ENCODE measurements at places on chromosomes 2 and 18.
A peak's percentile ranks its signal among the peaks of the same experiment; 100 is the strongest.

DNA sequence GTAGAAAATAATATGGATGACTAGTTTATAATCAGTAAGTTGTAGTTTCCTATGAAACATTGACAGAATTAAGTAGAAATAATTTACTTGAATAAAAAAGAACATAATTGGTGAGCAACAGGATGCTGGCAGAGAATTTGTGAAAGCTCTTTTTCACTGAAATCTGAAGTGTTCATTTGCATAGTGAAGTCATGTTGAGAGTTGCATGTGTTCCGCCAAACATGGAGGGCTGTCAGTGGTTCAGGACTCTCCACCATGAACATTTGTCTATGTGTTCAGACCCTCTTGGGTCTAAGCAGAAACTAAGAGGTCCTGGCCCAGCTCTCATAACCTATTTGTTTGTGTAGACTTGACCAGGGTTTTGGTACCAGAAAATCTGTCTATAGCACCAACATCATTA lies 182.5 kb upstream of the LINC00305 start:
- no peak for DNase-seq

DNA sequence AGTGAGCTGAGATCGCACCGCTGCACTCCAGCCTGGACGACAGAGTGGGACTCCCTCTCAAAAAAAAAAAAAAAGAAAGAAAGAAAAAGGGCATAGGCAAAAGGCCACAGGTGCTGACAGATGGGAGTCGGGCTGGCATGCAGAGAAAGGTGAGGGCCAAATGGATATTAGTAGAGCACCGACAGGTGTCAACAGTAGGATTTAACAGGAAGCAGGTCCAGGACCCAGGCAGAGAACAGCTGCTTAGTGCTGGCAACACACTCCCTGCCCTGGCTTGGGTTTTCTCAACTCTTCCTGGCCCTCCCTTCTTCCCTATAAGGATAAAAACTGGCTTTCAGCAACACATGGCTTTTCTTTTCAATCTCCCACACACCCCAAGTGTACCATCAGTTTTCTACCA lies 84.9 kb downstream of the MRO start:
- DNase-seq, result no peak

- no peak for DNase-seq
These were observed 67.7 kb upstream of the ITGA4 start for GRCh38 chr2:181389524-181389923.

DNA sequence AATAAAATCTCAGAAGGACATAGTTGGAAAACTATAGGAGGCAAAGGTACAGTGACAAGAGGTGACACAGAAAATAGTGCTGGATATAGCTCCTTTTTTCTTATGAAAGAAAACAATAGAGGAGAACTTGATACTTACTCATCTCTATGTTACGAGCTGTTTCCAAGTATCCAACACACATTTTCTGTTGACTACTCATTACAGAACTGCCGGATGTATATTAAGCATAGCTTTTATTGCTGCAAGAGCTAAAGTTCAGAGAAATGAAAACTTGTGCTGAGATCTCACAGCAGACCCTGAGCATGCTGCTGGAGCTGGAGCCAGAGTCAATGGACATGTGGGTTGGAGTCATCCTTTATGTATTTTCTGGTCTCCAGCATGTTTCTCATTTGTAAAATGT lies 210.0 kb upstream of the NT5C1B start:
- no peak for DNase-seq

DNA sequence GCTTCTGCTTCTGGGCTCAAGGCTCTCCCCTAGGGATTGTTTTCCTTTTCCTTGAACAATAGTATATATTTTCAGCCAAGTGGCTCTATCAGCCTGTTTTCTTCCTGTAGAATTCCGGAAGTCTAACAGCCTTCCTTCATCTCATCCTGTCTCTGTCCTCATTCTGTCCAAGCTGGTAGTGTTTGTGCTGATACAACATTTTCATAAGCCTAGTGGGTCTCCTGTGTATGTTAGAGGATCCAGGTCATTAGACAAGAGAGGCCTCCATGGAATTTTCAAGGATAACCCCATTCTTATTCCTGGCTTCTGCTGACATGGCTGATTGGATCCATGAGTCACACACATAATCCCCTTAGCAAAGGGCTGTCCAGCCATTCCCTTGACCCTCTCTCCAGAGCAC lies 467.6 kb downstream of the PTPRM start:
- DNase-seq, result no peak

DNA sequence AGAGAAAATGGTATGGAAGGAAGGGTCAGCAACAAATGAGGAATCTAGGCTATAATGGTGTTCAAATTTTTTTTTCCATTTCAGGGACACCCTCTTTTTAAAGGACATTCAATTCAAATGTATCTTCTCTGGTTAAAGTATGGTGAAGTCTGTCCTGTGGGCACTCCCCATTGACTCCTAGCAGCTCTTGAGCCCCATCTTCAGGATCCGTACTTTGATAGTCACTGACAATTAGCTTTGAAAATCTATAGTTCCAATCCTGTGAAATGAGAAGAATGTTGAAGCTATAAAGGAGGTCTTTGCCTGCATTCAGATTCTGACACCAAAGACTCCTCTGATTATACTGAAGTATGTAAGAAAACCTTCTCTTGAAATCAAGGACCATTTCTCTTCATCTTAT lies 43.3 kb downstream of the KCNH7 start:
- no peak for DNase-seq

- DNase-seq, result no peak
These were observed 144.3 kb upstream of the BOD1L2 start for GRCh38 chr18:57002627-57003026.

DNA sequence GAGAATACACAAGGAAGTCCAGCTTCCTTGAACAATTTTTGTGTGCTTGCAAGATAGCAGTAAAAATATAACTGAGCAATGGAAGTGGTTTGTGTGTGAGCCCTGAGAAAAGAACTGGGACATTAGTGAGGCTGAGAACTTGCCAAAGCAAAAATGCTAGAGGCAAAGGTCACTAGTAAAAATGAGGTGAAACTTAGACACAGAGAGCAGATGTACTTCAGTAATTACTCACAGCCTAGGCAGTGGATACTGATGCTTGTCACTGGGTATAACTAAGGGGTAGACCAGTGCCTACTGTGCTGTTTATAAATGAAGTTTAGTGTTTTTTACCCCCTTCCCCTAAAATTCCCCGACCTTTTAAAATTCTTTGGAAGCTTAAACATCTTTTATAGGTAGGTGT lies 450.1 kb downstream of the LPIN1 start:
- DNase-seq, result no peak

- peak; percentile 21 for DNase-seq
These were observed 48.0 kb downstream of the SERPINB8 start for GRCh38 chr18:64017870-64018269.

DNA sequence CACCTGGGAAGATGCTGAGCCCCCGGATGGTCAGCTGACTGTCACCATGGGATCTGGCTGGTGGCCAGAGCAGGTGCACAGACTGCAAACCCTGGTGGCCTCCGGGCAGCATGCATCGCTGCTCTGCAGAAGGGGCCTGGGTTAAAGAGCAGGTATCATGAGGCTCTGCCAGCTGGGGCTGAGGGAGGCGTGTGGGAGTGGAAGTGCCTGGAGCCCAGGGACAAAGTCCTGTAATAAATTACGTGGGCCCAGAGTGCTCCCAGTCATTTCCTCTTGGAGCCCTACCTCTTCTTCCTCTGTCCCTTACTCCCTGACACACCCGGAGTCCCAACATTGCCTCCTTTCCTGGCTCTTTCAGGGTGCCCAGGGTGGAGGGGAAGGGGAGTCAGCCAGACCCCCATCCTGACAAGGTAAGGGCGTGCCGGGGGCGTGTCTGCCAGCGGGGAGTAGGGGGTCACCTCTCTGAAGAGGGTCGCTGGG lies at the start of gene MYO7B:
Gene MYO7B (plus strand): TSS at position 262 of the 480 bp plus-strand sequence. CDS start 24,040 bp downstream, outside the sequence.
- no peak for DNase-seq

GRCh38 chr18:24685254-24685959 lies 225.0 kb downstream of the HRH4 start:
- DNase-seq, result no peak

DNA sequence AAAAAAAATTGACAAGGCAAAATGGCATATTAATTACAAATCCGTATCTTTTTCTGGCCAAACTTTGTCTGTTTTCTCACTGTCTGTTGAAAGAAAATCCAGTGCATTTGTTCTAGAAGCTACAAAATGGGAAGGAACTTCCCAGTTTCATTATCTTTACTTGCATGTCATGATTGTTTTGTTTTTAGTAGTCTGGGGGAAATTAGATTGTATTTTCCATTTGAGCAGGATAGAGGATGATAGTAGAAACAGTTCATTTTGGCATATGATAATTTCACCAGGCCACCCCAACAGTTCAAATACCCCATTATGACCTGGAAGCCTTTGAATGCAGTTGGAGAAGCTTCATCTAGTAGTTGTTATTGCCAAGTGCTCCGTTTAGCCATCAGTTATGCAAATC lies 77.5 kb upstream of the RANBP2 start:
- no peak for DNase-seq

DNA sequence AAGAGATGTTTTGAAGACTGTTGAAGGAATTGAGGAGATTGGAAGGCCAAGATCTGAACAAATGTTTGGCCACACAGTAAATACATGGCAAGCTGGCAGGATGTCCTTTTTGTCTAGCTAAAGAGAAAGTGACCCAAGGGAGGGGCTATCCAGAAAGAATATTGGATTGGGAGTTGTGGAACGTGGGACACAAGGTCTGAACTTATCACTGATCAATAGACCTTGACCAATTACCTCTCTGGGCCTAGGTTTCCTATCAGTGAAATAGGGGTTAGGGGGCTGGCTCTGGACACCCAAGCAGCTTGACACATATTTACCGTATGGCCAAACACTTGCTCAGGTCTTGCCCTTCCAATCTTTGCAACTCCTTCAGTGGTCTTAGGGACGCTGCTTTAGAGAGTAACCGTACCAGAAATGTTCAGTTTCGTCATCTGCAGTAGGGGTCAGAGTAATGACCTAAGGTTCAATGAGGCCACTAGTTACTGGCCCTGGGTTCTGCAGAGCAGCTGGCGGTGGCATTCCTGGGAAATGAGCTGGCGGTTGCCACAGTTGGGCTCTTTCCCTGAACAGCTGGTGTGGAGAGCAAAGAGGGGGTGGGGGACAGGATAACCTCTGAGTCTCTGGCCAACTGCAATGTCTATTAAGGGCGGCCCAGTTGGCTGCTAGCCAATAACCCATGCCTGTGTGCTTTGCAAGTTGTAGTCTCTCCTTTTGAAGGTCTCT lies 70.1 kb upstream of the STPG4 start:
- no peak for DNase-seq

DNA sequence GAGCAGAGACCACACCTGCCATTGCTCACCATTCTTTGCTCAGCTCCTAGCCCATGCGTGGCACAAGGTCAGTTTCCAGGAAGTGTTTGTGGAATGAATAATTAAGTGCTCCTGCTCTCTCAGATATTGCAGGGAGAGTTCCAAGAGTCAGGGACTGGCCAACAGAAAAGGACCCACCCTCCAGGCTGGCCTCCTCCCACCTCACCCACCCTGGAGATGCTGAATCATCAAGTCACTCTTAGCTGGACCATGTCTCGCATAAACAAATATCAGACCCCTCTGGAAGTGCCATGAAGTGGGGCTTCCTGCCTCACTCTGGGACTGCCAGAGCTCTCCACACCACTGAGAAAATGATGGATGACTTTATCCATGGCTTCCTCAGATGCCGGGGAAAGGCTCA lies 256.0 kb downstream of the TNS1 start:
- no peak for DNase-seq

DNA sequence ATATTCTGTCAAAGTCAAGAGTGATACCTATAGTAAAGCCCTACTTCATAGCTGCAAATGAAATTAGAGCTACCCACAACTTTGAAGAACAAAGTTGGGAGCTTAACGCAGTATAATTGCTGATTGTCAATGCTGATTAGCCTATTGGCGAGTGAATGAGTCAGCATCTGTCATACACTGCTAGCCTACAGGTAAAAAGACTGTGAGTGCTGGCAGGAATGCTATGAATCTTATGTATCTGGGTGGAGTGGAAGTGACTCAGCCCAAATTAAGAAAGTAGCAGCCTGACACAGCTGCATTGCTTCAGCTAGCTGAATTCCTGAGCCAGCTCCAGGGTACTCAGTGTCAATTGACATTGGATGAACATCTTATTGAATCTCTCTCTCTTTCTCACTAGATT lies 179.4 kb upstream of the DCC start:
- no peak for DNase-seq

DNA sequence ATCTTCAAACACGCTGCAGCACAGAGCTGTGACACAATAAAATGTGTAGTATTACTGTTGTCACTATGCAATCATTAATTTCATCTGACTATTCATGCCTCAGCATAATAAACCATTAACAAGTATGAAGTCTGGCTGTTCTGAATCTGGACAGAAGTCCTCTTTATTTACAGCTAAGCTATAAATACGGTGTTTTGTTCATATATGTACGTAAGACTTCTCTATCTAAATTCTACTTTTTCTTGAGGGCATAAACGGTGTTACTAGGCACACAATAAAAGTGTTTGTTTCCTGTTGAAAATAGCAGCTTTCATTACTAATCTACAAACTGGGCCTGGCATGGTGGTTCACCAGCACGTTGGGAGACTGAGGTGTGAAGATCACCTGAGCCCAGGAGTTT lies 443.8 kb downstream of the NCKAP5 start:
- no peak for DNase-seq

DNA sequence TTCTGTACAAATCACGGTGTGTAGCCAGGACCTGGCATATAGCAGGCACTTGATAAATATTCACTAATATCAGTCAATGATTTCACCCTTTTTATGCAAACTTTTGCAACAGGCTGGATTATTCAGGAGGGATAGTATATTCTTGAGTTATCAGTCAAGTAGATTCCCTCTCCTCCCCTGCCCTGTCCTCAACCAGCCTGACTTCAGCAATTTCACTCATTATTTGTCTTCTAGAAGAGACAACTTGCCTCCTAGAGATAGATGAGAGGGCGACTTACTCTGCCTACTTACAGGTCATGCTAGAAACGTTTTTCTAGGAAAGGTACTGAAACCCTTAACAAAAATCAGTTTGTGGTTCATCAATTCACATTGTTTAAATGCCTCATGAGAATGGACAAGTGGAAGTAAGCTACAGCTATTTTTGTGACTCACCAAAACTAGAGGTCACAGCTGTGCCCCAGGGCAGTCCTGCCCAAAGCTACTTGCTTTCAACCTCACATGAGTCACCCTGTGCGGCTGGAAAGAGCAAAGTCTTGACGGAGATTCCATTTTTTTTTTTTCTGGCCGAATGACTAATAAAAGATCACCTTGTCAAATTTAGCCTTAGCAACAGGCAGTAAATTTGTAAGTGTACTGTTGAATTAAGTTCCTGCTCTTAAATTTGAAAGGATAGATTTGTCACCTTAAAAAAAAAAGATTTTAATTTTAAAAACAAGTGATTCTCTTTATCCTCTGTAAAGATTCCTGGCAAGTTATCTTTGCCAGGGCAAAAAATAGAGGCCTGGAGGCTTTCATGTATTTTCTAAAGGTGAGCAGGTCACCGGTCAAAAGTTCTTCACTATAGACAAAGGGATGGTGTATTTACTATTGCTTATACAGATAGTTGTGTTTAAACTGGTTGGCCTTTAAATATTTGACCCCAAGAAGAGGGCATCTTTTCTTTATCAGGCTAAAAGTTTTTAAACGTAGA lies 109.0 kb upstream of the SLC35G4 start:
- DNase-seq, result no peak

- DNase-seq, result no peak
These were observed 986.7 kb downstream of the BCL11A start for GRCh38 chr2:59566739-59567138.

GRCh38 chr2:240432820-240433801 lies 2.4 kb upstream of the GPC1 start:
- no peak for DNase-seq

- no peak for DNase-seq
These were observed 542.0 kb upstream of the GCFC2 start for GRCh38 chr2:76252704-76253103.

GRCh38 chr18:57353940-57354461 lies 1.6 kb downstream of the ST8SIA3 start:
- DNase-seq, result peak; percentile 20

- no peak for DNase-seq
These were observed 296.7 kb downstream of the LPIN1 start for GRCh38 chr2:12043131-12043530.

Measured in activated CD4-positive, alpha-beta T cell treated with anti-CD3 and anti-CD28 coated beads, Interleukin-2, Interleukin-6, amounts not matched to agents 100 ng/mL and 50 ng/mL, durations not matched to agents 16 hours and 8 hours (primary cell).